Stimulated activated CD4-positive, alpha-beta T cell treated with anti-CD3 and anti-CD28 coated beads, Interleukin-12 subunit alpha, Interleukin-12 subunit beta, amount 100 ng/mL, for 24 hours (primary cell): ENCODE measurements at places on chromosomes 4 and X.

- no peak for DNase-seq
These were observed 5.9 kb downstream of the ZFYVE28 start for GRCh38 chr4:2412534-2412884.

GRCh38 chr4:169089004-169089403, 78.9 kb upstream of the CBR4 start:
- no peak for DNase-seq

- DNase-seq, result no peak
These were observed 11.4 kb downstream of the UBQLN2 start for GRCh38 chrX:56574861-56575260.

DNA sequence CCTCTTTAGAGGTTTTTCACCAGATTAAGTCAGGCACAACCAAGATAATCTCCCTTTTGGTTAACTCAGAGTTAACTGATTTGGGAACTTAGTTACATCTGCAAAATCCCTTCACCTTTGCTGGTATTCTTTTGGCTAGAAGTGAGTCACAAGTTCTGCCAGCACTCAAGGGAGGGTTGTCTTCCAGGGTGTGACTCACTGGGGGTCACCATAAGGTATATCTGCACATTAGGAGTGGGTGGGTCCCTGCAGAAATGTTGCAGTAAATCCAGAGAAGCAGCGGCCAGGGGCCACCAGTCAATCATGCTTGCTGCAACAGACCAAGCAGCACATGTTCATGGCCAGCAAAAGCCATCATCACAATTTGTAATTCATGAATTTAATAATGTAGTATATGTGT, 59.8 kb upstream of the MAML3 start:
- DNase-seq, result no peak

GRCh38 chr4:65665771-65666523, 4.3 kb downstream of the EPHA5 start:
- DNase-seq, result no peak

DNA sequence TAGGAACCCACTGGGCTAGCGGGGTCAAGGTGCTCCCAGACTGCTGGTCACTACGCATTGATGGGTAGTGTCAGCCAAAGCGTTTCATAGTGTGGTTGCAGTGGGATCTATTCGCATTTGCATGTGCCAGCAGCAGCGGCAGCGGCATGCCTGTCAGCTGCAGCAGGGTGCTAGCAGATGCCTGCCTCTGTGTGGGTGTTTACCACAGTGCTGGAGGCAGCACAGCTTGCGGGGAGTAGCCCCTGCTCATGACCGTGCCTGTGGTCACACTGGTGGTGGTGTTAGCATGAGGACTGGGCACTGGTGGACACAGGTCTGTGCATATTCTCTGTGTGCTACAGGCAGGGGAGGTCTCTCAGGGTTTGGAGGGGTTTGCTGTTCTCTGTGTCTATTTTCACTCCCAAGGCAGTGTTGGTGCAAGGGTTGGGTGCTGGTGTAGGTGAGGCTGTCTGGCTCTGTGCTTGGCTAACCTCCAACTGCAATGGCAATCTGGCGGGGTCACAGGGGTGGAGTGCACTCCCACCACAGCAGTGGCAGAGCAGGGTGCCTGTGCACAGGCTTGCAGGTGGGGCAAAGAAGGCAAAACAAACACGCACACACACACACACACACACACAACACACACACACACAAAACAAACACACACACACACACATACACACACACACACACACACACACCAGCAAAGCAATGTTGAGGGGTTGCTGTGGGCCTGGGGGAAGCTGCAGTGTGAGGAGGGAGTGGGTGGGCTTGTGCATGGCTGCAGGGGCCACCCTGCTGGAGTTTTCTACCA, 184.4 kb downstream of the GLUD2 start:
- no peak for DNase-seq

DNA sequence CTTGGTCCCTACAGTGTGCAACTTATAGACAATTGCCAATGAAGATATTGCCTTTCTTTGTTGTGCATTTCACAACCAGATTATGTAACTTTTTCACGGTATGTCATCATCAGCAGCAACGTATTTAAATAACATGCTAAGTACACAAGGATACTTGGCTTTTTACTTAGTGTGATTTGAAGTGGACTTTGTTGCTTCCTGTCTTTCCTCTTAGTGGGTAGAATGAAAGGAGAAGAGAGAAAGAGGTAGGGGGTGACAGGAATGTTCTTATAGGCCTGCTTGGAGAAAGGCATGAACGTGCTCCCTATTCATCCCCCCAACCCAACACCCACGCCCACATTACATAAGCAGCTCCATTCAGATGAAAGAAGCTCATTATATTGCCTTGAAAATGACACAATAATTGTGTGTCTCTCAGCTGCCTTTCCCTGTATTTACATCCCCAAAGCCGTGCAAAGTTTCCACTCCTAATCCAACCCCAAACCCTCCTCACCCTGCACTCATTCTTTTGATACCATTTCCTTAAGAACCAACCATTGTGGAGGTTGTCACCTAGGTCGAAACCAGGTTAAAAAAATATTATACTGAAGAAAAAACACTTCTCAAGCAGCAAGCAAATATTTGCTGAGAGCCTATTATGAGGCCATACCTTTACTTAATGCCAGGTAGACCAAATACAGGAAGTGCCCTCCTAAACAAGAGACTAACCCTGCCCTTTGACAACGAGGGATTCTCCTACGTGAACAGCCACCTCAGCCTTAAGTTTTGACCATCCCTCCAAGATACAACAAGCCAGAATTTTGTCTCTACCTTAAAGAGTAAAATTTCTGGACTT, 25.2 kb upstream of the GK start:
- DNase-seq, result no peak

DNA sequence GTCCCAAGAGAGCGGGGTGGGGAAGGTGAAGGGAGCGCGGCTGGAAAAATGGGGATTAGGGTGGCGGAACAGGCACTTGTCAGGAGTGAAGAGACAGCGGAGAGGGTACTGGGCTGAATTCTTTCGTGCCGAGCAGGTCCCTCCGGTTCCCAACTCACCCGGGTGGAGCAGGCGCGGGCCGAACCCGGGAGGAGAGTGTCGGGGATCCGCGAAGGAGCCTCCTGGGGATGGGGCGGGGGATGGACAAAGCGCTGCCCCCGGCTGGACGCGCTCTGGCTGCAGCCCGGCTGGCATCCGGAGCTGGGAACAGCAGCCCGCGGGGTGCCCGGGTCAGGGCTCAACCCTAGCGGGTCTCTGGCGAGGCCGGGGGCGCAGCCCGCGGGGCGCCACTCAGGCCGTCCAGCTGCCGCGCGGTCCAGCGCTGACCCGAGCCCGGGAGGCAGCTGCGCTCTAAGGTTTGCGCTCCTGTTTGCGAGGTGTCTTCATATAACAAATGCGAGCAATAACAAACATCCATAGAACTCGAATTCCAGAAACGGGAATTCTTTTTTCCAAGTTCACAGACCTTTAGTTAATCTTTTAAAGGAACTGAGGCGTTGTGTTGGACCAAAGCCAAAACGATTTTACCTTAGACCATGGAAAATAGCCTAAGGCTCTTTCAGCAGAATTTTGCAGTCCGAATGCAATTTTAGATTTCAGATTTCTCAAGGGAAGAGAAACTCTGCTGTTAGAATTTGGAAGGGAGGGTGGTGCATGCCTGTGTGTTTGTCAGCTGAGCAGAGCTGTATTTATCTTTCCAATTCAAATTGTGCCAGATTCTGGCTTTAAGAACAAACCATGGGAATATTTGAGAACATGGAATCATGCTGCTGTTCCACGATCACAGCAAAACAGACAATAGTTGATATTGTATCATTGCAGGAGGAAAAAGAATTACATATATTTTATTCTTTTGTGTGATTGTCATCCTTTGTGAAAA, 744 bp downstream of the NPY5R start:
- no peak for DNase-seq

DNA sequence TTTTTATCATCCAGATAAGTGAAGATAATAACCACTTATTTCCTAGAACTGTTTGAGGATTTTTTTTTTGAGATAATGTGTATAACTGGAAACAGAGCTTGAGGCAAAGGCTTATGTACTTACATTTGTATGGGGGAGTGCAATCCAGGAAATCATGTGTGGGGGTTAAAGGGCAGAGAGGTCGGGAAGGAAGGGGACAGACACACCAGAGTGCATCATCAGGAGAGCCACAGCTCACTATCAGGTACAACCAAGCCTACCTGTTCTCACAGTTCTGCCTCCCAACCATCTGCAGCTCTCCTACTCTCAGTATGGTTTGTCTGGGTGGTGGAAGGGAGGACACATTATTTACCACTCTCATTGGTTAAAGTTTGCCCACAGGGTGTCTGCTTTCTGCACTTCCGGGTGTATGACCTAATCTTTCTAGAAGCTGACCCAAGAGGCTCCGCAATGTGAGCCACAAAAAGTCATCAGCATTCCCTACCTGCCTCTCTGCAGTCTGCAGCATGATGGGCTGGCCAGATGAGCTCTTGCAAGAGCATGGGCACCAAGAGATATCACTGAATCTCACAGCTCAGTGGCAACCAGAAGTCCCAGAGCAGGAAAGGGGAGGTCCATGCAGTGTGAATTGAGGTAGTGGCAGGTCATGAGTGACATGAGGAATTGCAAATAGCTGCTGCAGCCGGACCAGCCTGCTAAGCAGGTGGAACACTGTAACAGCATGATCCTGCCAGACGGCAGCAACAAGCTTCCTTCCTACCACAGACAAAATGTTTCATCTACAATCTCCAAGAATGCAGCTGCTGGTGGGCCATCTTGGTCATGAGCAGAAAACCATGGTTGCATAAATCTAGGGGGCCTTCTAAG, 36.9 kb upstream of the SPRY1 start:
- no peak for DNase-seq

- no peak for DNase-seq
These were observed 150.3 kb downstream of the SOX3 start for GRCh38 chrX:140354431-140355120.

DNA sequence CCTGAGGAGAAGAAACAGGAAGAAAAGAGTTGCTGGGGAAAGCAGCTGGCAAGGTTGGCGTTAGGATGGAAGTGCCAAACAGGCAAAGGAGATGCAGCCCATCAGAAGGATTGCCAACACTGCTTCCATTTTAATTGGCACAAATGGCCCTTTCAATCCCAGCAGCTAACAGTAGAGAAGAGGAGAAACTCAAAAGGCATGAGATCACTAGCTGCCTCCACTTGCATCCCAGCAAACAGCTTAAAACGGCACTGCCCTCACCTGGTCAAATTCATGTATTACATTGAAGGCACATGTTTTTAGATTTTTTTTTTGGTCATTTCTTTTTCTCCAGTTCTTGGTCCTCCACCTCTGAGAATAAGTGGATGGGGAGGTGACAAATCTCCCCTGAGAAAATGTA, 14.9 kb upstream of the LOC101059915 start:
- DNase-seq, result no peak

- no peak for DNase-seq
These were observed 25.2 kb downstream of the P2RY8 start for GRCh38 chrX:1511829-1512228.

DNA sequence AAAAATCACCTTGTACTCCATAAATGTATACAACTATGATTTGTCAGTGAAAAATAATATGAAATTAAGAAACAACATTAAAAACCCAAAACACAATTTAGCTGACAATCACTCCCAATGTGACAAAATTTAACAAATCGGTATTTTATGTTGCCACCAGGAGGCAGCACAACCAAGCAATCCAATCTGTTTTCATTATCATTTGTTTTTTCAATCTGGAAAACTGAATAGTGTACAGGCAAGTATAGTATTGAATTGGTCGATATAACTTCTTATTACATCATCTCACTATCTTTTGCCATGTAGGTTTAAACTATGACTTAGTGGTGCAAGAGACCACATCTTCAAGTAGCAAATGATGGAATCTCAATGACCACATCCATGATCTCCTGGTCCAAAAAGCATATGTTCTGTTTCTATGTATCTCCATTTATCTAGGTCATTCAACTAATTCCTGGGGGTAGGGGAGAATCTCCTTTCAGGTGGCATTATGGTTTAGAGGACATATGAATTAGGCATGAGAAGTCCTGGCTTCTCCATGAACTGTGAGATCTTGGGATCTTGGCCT, 112.9 kb upstream of the AGA start:
- DNase-seq, result no peak

DNA sequence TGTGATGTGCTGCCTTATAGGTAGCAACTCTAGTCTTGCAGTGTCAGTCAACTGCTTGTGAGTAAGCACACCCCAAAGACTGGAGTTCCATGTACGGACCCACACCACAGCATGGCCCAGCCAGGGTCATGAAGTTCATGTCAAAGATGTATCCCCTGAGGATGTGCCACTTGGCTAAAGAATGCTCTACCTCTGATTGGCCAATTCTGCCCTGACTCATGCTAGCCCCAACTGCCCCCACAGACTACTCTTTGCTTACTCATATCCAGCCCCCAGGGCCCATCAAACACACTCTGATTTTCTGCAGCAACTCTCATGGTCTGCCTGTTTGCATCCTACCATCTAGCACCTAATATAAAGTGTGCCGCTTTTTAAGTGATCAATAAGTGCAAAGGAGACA, 62.5 kb downstream of the CHRDL1 start:
- no peak for DNase-seq

- DNase-seq, result no peak
These were observed 2.2 kb downstream of the TMEM156 start for GRCh38 chr4:39029752-39030694.

- DNase-seq, result peak; percentile 41
These were observed at the start of gene GDI1 for GRCh38 chrX:154436983-154437752. GDI1 (plus strand) TSS chrX:154437154; CDS start chrX:154437255, 101 bp downstream.

DNA sequence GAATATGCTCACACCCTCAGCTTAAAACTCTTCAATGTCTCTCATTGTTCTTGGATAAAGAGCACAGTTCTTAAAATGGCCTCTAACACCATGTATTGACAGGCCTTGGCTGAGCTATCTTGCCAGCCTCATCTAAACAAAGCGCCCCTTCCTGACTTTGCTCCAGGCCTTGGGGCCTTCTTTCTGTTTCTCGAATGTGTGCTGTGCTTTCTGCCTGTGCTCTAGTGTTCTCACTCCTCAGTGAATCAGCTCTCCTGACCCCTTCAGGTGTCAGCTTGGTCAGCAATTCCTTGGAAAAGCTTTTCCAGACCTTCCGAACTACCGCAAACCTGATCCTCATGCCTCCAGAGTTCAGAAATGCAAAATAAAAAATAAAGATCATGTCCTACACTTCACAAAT, 346.3 kb upstream of the FSTL5 start:
- no peak for DNase-seq

GRCh38 chr4:176782191-176782590, 10.5 kb downstream of the VEGFC start:
- DNase-seq, result no peak

GRCh38 chr4:56273391-56273790, 113.9 kb downstream of the AASDH start:
- no peak for DNase-seq
